Activated CD4-positive, alpha-beta T cell treated with anti-CD3 and anti-CD28 coated beads, Interleukin-2, Interleukin-6, amounts not matched to agents 100 ng/mL and 50 ng/mL, durations not matched to agents 16 hours and 8 hours (primary cell): ENCODE measurements at places on chromosomes 7 and 10.
A peak's percentile ranks its signal among the peaks of the same experiment; 100 is the strongest.

DNA sequence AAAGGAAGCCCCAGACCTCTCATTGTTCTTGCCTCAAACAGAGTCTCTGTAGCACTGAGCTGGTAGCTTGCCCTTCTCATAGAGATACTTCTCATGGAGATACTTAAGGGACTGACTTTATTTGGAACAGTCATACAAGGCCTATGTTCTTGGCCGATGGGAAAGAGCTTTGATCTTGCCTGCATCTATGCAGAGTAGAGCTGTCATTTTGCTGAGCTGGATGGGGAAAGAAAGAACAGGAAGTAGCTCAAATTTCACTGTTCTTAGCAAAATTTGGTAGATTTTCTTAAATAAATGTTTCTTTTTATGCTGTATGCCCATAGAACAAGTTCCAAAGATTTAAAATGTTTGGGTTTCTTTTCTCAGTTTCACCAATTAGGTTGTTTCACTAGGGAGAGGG is 119.3 kb upstream of the SEC61G start:
- DNase-seq = no peak

DNA sequence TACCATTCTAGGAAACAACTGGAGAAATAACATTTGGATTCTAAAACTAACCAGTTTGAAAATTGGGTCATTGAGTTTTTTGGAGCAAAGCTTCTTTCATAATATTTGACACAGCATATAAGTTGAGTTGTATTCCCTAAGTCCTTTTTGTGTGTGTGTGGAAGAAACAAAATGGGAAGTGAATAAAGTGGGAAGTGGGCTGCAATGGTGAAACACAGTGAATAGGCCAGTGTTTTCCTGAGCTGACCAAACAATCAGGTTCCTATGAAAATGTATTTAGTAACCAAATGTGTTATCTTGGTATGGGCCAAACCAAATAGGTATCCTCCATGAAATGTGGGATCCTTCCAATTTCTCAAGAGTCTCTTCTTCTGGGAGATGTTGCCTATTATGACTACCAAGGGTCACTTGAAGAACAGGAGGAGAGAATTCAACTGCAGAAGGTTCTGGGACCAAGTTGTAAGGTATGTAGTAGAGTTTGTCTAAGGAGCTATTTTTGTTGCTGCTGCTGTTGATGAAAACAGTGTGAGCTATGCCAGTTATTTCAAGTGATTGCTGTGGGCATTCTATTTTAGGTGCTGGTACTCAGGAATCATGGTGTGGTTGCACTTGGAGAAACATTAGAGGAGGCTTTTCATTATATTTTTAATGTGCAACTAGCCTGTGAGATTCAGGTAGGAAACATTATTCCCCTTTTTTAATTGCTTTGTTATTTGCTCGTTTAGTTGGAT is 88.3 kb upstream of the MXI1 start:
- DNase-seq = no peak

DNA sequence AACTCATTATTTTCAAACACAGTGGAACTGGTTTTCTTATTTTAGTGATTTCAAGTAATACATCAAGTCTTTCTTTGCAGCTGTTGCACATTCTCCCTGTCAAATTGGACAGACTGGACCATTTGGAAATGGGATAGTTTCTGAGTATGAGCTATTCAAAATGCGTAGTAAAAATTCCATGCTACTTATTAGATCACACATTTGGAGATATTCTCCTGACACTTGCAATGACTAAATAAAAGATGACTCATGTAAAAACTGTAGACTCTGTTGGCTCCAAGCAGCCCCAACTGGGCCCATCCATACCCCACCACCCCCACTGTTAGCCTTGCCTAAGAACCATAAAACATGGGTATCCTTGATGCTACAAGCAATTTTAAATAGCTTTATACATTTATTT is 25.9 kb upstream of the BICC1 start:
- DNase-seq = no peak

DNA sequence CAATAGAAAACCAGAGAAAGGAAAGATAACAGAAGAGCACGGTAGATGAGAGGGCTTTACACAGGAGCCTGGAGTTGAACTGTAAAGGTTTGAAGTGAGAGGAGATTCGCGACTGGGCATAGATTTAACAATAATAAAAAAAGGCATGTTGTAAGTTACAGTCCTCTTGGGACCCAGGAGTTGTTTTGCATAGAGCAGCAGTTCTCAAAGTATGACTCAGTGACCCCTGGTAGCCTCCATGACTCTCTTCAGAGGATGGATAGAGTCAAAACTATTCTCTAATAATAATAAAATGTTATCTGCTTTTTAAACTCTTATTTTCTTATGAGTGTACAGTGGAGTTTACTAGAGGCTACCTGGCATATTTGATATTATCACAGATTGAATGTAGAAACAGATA is 262.3 kb downstream of the SORCS3 start:
- DNase-seq = no peak

- peak; percentile 82 for DNase-seq
Observed at GRCh38 chr7:157339777-157340677, 3.2 kb downstream of the DNAJB6 start.

DNA sequence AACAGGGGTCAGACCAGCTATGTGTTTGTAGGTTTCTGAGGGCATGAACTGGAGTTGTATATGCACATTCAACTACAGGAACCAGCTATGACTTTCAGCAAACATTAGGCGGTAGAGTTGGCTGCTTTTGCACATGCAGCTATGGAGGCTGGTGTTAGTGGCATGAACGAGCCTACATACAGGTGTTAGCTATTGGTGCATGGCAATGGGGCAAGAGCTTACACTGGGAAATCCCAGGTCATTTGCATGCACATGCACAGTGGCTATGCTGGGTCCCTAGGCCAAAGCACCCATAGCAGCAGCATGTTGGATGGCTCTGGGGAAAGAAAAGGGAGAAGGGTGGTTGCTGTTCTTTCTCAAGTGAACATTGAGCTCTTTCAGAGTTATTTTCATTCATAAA is 1018.5 kb upstream of the PHF14 start:
- DNase-seq = no peak

DNA sequence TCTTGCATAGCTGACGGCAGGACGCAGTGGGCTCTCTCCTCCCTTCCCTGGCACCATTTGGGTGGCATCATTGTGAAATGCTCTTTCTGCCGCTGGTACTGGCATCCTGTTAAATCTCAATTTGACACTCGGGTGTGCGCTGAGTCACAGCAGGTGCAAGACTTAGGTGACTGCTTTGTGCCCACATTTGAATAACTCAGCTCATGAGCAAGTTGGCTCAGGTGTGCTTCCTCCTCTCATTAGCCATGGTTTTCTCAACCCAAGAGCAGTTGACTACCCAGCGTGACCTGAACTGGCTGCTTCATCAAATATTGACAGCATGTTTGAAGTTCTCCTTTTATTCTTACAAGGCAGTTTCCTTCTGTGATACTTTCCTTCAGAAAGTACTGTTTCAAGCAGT is 24.6 kb upstream of the NFE2L3 start:
- no peak for DNase-seq

DNA sequence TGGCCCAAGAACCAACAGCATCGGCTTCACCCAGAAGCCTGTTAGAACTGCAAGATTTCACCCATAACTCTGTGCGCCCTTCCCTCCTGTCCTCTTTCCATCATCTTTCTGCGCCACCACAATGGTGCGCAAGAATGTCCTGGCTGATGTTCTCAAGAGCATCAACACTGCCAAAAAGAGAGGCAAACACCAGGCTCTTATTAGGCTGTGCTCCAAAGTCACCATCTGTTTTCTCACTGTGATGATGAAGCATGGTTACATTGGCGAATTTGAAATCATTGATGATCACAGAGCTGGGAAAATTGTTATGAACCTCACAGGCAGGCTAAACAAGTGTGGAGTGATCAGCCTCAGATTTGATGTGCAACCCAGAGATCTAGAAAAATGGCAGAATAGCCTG is 115.2 kb upstream of the FGFR2 start:
- DNase-seq = no peak

- DNase-seq = no peak
Observed at GRCh38 chr10:96408201-96408600, 49.4 kb upstream of the OPALIN start.

DNA sequence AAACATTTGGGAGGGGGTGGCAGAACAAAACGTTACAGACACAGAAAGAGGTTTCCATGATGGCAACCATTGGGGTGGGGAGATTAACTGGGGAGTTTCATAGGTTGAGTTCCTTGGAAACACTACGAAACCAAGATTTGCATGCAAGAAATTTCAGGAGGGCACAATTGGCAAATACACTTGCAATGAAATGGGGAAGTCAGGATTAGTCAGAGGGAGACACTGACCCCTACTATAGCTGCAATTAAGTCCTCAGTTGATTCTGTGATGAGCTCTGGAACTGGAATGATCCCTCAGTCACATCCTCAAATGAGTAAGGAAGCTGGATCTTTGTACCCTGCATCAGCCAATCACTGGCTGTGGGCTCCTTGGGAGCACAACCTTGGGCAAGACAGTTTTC is 22.1 kb downstream of the CPEB3 start:
- no peak for DNase-seq

DNA sequence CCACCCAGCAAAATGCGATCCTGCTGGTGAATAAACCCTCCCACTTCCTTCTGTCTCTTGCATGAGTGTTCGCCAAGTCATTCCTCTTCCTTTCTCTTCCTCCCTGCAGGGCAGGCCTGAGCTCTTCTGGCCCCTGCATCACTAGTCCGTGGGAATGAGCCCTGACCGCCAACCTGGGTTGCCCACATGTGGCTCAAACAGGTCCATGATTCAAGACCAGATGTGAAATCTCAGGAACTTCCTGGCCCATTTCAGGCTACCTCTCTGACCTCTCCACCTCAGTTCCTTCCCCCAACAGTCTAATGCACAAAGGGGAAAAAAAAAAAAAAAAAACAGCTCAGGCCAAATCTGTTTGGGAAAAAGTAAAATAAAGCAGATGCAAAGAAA is 5.4 kb upstream of the YWHAG start:
- peak; percentile 43 for DNase-seq

DNA sequence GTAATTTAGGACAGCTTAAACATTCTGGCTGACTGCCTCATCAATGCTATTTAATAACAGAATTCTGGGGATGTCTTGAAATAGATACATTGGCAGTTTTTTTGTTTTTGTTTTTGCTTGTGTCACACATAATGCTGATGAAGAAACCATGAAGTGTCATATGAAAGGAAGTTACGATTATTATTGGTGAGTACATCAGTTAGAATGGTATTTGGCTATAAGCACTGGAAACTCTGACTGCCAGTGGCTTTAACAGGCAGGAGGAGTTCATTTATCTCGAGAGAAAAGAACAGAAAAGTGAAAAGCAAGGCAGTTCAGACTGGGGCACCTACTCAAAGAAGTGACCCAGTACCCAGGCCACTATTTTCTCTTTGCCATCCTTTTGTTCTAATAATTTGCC is 18.1 kb downstream of the LSM8 start:
- no peak for DNase-seq

DNA sequence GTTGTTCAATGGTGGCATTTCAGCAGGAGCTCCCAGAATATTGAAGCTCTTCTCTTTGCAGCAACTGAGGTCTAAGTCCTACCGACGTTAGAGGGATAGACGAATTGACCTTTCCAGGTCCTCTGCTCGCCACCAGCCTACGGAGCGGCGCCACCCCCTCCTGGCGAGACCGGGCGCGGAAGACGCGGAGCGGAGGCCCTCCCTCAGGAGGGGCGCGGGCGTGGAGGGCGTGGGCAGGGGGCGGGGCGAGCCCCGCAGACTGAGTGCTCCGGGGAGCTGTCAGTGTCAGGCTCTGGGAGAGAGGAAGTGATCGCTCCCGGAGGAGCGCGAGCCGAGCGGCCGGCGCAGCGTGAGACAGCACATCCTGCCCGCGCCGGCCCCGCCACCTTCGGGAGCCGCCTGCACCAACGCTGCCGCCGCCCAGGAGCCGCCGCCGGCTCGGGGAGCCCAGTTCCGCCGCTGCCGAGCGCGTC is at the start of gene DYNC1I1:
Gene DYNC1I1 (plus strand): TSS at position 257 of the 473 bp plus-strand sequence. CDS start 32,176 bp downstream, outside the sequence.
- peak; percentile 53 for DNase-seq

DNA sequence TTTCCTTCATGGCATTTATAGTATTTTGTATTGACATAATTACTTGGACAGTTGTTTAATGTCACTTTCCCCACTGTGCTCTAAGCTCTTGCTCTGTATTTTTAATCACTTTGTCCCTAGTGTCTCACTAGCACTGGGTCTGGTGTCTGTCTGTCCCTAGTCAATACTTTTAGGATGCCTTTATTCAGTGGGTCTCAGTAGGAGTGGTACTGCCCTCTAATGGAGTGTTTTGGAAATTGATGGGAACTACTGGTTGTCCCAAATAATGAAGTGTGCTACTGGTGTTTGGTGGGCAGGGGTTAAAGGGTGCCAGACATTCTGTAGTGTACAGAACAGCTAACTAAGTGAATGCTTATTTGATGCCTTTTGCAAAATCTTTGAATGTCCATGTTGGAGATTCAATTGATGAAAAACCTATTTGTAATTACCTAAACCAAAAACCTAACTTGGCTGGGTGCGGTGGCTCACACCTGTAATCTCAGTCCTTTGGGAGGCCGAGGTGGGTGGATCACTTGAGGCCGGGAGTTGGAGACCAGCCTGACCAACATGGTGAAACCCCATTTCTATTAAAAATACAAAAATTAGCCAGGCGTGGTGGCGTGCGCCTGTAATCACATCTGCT is 33.3 kb downstream of the CDK14 start:
- peak; percentile 39 for DNase-seq

- DNase-seq = no peak
Observed at GRCh38 chr10:58307676-58308075, 27.1 kb upstream of the UBE2D1 start.

DNA sequence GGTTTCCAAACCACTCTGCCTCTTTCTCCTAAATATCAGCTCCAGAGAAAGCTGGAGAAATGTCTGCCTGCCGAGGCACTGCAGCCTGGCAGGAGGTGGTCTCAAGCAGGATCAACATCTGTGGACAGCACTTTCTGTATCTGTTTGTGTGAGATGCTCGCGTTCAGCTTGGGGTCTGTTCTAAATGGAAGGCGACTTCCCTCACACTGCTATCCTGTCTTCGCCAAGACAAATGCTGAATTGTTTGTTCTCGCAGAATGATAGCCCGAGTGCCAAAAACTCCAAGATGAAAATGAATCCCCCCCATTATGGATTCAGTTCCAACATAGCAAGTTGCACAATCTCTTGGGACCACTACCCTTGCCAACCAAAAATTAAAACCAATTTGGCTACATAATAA is 72.2 kb upstream of the PALS2 start:
- no peak for DNase-seq

DNA sequence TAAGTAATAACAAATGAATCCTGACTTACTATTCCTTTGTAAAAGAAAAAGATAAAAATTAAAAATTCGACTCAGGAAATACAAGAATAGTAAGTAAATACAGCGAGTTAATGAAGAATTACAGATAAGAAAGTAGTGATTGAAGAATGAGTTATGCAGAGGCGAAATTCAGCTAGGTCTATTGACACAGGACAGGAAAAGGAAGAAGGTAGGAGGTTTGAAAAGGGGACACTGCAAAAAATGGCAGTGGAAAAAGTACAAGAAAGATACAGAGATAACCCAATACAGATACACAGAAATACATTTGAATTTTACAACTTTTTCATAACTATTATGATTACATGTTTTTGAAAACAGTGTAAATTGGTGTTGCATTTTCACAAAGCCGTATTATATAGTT is 28.0 kb downstream of the JAZF1 start:
- DNase-seq = no peak

GRCh38 chr7:18843979-18844378 is 273.5 kb downstream of the TWIST1 start:
- DNase-seq = no peak
